ENCODE measurements at places on chromosomes 5 and 9. TPM values are rescaled to one million over a fixed set of nuclear protein-coding genes. Genes with fewer than 3 reads are reported as not detected.

PCDHGA9 gene
- total RNA-seq = 4.3 TPM

TIMD4 gene
- total RNA-seq = not detected

ADAMTS16 gene
- total RNA-seq = 2.9 TPM

MOCS2 gene
- 41.6 TPM for total RNA-seq

CHSY3 gene
- total RNA-seq = 8.8 TPM

PCDHA1 gene
- not detected for total RNA-seq

GGTA1 gene
- not detected for total RNA-seq
